Foreskin keratinocyte (primary cell): ENCODE measurements at places on chromosomes 1 and 21. TPM values are rescaled to one million over a fixed set of nuclear protein-coding genes. Genes with fewer than 3 reads are reported as not detected.

The NTMT2 gene
- total RNA-seq = not detected in 2 replicates

The CYP2J2 gene
- 8.2 and 8.5 TPM in 2 replicates for total RNA-seq

The CNR2 gene
- not detected in 2 replicates for total RNA-seq

The MRAP gene
- not detected in 2 replicates for total RNA-seq

The ITLN2 gene
- not detected in 2 replicates for total RNA-seq

The FCRL5 gene
- not detected in 2 replicates for total RNA-seq

The FCMR gene
- 3.4 and 3.5 TPM in 2 replicates for total RNA-seq

The PLPP3 gene
- total RNA-seq = 1.5 and 1.6 TPM in 2 replicates

The PLCH2 gene
- 132 and 148 TPM in 2 replicates for total RNA-seq

The UBE2U gene
- not detected in 2 replicates for total RNA-seq

The PLEKHN1 gene
- total RNA-seq = 3.0 and 4.6 TPM in 2 replicates

The TMEM82 gene
- total RNA-seq = not detected in 2 replicates

The CKS1B gene
- total RNA-seq = 236 and 285 TPM in 2 replicates

The ACTL8 gene
- total RNA-seq = not detected in 2 replicates

The SPRR4 gene
- total RNA-seq = 0.18 TPM in 1 of 2 replicates, not detected in the other

The KCNE2 gene
- not detected in 2 replicates for total RNA-seq
